ENCODE measurements at places on chromosomes 13 and 19. TPM values are rescaled to one million over a fixed set of nuclear protein-coding genes. Genes with fewer than 3 reads are reported as not detected.

REEP6 gene
- total RNA-seq: 1.3 TPM

PRTN3 gene
- not detected for total RNA-seq

THSD8 gene
- total RNA-seq: not detected

KCTD12 gene
- total RNA-seq: 67.5 TPM

FFAR3 gene
- not detected for total RNA-seq

CCDC70 gene
- not detected for total RNA-seq

ONECUT3 gene
- total RNA-seq: not detected

TMPRSS9 gene
- total RNA-seq: not detected

FBXO27 gene
- 2.0 TPM for total RNA-seq

CACNG7 gene
- total RNA-seq: 0.47 TPM

ERFL gene
- total RNA-seq: under 0.01 TPM

LYPD3 gene
- not detected for total RNA-seq

GPR4 gene
- total RNA-seq: not detected

KIR2DL4 gene
- total RNA-seq: not detected

TNFSF9 gene
- 0.30 TPM for total RNA-seq

DHX34 gene
- total RNA-seq: 6.1 TPM

SMIM44 gene
- not detected for total RNA-seq

HIPK4 gene
- under 0.01 TPM for total RNA-seq

IZUMO2 gene
- total RNA-seq: not detected

NOVA2 gene
- 1.2 TPM for total RNA-seq

OVOL3 gene
- total RNA-seq: not detected

CDK8 gene
- total RNA-seq: 16.2 TPM

SAE1 gene
- total RNA-seq: 62.0 TPM

KIR3DL1 gene
- total RNA-seq: not detected

FGF9 gene
- 0.47 TPM for total RNA-seq

RXFP2 gene
- not detected for total RNA-seq

VAV1 gene
- total RNA-seq: not detected

CNN1 gene
- 9.2 TPM for total RNA-seq

KIR3DL2 gene
- not detected for total RNA-seq

CBY2 gene
- not detected for total RNA-seq

RFPL4AL1 gene
- total RNA-seq: not detected

ZNF564 gene
- 9.5 TPM for total RNA-seq

SCAF1 gene
- 9.2 TPM for total RNA-seq

OR4F17 gene
- total RNA-seq: not detected

IL27RA gene
- total RNA-seq: 4.4 TPM

Measured in smooth muscle cell of the coronary artery (primary cell).